ENCODE measurements at places on chromosomes 1 and 21.

DNA sequence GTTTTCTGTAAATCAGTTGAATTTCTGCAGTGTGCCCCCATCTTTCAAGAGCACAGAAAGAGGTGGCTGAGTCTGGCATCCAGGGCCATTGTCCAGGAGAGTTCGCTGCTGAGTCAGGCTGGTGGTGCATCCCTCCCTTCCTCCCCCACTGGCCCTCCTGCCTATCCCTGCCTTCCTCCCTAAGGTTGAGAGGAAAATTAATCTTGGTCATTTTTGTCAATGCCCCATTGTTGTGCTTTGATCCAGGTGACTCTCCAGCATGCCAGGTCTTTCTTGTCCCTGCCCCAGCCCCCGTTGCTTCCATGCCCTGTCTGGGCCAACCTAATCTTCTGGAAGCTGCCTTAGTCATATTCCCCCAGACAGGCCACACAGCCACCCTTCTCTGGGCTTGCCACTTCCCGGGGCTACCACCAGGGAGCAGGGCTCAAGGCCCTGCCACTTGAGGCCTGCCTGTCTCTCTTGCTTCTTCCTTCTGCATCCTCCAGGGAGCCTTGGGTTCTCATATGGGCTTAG lies 26.6 kb downstream of the PROK1 start:
- no peak for DNase-seq

DNA sequence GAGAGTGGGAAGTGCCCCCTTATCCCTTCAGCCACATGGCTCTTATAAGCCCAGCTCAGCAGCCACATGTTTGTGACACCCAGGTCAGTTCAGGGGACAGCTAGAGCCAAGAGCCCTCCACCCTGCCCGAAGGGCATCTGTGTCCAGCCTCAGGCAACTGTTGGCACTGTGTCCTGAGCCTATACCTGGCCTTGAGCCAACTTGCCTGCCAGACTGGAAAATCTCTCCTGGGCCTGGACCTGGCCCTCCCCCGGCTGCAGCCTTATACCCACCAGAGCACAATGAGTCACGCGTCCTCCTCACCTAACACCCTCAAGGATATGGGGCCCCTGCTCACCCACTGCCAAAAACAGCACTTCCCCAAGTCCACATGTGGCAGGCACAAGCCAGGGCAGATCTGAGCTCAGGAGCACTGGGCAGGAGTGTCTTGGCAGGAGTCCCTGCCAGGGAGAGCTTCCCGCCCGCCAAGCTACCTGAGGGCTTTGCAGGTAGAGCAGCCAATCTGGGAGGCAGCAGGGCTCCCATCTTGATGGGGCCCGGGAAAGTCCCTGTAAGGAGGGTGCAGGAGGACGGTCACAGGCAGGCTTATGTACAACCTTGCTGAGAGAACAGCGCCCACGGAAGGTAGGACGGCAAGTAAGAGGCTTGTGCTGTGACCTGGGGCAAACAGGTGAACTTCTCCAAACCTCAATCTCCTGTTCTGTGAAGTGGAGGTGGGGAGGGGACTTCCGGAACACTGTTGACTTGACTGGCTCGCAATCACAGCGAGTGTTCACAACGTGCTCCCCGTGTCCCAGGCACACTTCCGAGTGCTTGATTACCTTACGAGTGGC lies 19.8 kb upstream of the HSPG2 start:
- no peak for DNase-seq

GRCh38 chr1:93694039-93694438 lies 12.4 kb upstream of the BCAR3 start:
- DNase-seq = no peak

DNA sequence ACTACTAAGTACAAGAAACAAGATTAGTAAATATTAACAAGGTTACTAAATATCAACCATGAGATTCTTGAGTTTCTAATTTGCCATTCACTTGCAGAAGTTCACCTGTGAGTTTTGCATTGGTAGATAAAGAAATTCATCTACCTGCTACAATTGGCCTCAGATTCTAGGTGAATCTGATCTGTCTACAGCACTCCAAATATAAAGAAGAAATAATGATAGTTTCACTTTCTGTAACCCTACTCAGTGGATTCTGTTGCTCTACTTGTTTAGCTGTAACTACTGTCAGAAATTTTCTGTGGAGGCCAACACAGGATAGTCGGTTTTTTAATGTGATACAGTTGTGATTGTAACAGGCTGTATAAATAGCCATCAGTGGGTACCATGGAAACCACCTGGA lies 118.6 kb downstream of the NR5A2 start:
- no peak for DNase-seq

GRCh38 chr1:152052606-152053005 lies 15.8 kb upstream of the S100A11 start:
- DNase-seq = no peak

- DNase-seq = no peak
Measured at GRCh38 chr21:46621457-46622182, 13.9 kb upstream of the PRMT2 start.

- DNase-seq = no peak
Measured at GRCh38 chr1:214136324-214136919, 144.5 kb upstream of the SMYD2 start.

GRCh38 chr21:37101384-37101783 lies 28.3 kb downstream of the TTC3 start:
- DNase-seq = no peak

DNA sequence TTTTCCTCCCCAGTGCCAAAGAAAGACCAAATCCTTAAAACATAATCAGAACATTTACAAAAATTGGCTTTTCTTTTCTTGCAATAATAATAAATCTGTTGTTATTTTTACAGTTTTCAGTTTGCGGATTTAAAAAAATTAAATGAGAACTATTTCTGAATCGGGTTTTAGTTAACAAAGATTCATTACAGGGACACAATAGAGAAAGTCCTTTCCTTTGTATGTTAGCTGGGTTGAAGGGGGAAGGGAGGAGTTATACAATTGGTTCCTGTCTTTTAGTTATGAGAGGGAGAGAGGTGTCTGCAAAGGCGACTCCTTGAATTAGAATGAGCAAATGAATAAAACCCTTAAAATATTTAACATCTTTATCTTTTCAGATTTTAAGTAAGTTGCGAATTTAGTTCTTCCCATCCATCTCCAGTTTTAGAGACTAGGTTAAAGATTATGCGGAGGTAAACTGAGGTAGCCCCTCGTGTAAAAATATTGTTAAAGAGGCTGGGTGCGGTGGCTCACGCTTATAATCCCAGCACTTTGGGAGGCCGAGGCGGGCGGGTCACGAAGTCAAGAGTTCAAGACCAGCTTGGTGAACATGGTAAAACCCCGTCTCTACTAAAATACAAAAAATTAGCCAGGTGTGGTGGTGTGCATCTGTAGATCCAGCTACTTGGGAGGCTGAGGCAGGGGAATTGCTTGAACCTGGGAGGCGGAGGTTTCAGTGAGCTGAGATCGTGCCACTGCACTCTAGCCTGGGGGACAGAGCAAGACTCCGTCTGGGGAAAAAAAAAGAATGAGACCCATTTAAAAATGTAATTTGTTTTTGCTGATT lies 3.9 kb downstream of the SPEN start:
- no peak for DNase-seq

- DNase-seq = no peak
Measured at GRCh38 chr1:100240631-100241030, 9.0 kb downstream of the DBT start.

DNA sequence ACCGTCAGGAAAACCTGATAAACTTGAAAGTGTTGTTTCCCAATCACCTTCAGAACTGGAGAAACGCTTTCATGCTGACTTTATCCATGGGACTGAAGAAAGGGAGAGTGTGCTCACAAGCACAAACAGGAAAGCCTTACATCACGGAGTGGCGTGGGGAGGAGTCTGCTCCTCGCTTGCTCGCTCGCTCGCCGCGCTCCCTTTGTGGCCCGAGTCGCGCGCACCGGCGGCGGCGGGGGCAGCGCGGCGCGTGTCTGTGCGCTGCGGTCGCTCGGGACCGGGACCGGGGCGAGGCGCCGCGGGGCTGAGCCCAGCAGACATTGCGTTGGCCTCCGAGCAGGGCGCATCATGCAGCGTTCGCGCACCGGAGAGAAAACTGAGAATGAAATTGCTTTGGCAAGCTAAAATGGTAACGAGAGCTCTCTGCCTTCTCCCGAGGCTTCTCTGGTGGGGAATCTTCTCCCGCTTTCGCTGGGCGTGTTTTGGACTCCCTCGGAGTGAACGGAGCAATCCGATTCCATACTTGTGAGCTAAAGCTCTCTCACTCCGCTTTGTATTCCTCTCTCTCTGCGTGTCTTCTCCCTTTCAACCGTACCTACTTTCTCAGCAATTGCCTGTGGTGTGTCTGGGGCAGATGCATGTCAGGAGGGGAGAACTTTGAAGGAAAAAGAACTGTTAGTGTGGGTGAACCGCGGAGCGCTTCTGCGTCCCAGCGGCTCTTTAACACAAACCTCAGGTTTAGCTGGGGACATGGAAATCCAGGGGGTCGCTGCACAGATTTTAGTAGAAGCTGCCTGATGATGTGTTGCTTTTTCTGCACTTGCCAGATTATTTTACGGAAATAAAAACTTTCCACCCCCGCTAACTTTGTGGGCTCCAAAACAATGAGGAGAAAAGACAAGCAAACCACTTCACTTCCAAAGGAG lies at the start of gene RGL1:
Gene RGL1 (plus strand): TSS at position 205 of the 926 bp plus-strand sequence. CDS start 178 bp downstream, at position 383.
- DNase-seq = no peak

DNA sequence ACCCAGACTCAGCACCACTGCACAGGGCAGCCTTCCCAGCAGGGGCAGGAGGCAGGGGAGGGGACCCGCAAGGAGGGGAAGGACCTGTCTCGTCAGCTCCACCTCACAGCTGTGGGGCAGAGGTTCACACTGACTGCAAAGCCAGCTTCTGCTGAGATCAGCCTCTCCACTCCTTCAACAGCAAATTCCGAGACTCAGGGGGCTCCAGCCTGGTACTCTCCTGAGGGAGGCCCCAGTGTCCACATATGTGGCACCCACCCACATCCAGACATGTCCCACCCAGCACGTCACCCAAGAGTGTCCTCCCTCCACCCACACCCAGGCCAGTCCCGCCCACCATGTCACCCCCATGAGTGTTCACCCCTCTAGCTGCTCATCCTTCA lies 329.5 kb downstream of the NPHP4 start:
- no peak for DNase-seq

DNA sequence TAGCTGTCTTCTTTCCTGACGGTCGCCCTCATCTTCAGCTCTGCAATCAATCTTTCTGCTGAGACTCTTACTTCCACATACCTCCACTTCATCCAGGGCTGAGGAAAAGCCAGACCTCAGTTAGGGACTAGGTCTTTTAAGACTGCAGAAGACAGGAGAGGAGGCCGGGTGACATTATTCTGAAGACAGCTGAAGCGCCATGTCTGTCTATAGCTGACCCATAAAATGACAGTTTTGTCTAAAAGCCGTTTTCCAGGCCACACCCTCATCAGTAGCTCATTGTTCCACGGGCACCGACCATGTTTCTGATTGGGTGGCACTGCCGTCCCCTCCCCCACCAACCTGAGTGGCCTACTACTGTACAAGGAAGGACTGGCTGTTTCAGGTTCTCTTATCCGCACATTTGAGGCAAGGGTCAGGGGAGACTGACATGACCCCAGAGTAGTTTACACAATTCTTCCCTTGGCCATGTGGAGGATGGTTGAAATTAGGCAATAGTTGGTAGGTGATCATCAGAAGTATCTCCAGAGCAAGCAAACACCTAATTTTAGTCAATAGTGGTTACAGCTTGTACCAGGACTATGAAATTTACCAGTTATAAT lies at the start of gene ADCY10:
Gene ADCY10 (minus strand): TSS at position 240 of the 602 bp plus-strand sequence. CDS start 8,994 bp downstream, outside the sequence.
- no peak for DNase-seq

- peak; percentile 88 for DNase-seq
Measured at GRCh38 chr1:205298191-205298994, 23.2 kb downstream of the NUAK2 start.

Data from GM04503 (cell line).